ENCODE measurements at places on chromosomes 2 and 18. TPM values are rescaled to one million over a fixed set of nuclear protein-coding genes. Genes with fewer than 3 reads are reported as not detected.

The LMAN1 gene
- 96.5 TPM for total RNA-seq

DNA sequence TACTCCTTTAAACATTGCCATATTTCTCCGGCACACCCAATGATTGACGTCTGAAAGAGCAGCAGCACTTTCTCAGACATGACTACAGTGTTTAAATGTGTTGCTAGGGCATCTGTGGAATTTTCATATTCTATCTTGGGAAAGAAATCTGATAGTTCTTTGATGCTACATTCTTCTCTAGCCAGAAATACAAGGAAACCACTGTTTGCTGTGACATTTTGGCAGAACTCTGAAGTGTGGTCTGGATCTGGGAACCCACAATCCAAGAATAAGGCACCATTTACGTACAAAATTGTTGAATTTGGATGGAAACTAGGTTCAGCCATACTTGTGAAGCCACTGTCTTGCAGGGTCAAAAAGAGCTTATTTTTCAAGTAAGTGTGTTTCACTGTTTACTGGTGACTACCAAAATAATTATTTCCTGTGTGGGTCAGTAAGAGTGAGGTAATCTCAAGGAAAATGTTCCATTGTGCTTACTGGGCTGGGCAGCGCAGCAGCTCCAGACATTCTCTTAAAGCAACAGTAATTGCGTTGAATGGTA is 21.3 kb upstream of the CD28 start:
- DNase-seq = no peak
- no peaks in the 10 kb centered on the region for H3K36me3 ChIP-seq
- no peaks in the 10 kb centered on the region for H3K27me3 ChIP-seq

The SLC4A3 gene
- 0.13 TPM for total RNA-seq

DNA sequence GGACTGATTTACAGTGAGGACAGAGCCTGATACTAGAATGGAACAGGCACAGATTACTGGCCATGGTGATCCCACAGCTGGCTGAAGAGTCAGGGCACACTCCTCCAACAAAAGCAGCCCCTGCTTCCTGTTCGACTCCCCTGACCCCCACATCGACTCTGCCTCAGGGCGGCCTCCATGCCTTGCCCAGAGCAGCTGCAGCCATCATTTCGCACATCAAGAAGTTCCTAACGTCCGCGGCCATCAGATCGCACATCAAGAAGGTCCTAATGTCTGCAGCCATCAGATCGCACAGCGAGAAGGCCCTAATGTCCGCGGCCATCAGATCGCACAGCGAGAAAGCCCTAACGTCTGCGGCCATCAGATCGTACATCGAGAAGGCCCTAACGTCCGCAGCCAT is 192.8 kb upstream of the PXDN start:
- H3K4me1 ChIP-seq = no peaks in the 10 kb centered on the region
- no peaks in the 10 kb centered on the region for H3K36me3 ChIP-seq
- no peaks in the 10 kb centered on the region for H3K27me3 ChIP-seq
- no peak for DNase-seq

The C2orf15 gene
- total RNA-seq = 0.92 TPM

DNA sequence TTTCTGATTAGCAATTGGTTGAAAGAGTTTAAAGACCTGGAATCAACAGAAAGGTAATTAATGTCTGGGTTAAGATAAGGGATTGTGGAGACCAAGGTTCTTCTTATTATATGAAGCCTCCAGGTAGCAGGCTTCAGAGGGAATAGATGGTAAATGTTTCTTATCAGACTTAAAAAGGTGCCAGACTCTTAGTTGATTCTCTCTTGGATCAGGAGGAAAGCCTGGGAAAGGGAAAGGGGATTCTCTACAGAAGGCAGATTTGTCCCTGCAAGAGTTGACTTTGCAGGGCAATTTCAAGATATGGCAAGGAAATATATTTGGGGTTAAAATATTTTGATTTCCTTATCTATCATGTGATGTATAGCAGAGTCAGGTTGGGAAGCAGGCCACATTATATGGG is 153.1 kb upstream of the ARL4C start:
- no peak overlapping the region for H3K4me3 ChIP-seq
- H3K27me3 ChIP-seq = peaks cover 6% of the 10 kb centered on the region

- DNase-seq = no peak
- H3K27ac ChIP-seq = no peak overlapping the region
- no peaks in the 10 kb centered on the region for H3K4me1 ChIP-seq
- H3K36me3 ChIP-seq = no peaks in the 10 kb centered on the region
- H3K4me3 ChIP-seq = no peak overlapping the region
- no peaks in the 10 kb centered on the region for H3K27me3 ChIP-seq
These were observed 121.4 kb downstream of the CTAGE1 start for GRCh38 chr18:22296304-22296703.

- H3K4me3 ChIP-seq = no peak overlapping the region
- no peak overlapping the region for H3K27ac ChIP-seq
- no peaks in the 10 kb centered on the region for H3K27me3 ChIP-seq
- no peaks in the 10 kb centered on the region for H3K4me1 ChIP-seq
- DNase-seq = no peak
These were observed 30.1 kb upstream of the TXNDC2 start for GRCh38 chr18:9855681-9856080.

DNA sequence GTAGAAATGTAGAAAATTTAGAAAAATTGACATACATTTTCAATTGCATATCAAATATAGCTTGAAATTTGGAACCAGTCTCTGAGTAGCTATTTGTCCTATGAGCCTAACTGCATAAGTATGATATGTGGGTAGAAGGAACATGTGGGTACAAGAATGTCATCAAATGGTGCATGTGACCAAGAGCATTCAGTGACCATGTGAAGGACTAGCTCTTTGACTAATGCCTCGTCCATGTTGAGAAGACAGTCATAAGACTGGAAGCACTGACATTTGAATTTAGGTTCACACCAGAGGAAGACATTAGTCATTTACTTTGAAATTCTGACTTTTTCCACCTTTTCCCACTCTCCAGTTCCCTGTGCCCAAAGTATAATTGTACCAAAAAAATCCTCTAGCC is 12.6 kb downstream of the MRPL44 start:
- no peak overlapping the region for H3K27ac ChIP-seq
- no peaks in the 10 kb centered on the region for H3K4me1 ChIP-seq
- no peak overlapping the region for H3K4me3 ChIP-seq
- H3K27me3 ChIP-seq = no peaks in the 10 kb centered on the region

DNA sequence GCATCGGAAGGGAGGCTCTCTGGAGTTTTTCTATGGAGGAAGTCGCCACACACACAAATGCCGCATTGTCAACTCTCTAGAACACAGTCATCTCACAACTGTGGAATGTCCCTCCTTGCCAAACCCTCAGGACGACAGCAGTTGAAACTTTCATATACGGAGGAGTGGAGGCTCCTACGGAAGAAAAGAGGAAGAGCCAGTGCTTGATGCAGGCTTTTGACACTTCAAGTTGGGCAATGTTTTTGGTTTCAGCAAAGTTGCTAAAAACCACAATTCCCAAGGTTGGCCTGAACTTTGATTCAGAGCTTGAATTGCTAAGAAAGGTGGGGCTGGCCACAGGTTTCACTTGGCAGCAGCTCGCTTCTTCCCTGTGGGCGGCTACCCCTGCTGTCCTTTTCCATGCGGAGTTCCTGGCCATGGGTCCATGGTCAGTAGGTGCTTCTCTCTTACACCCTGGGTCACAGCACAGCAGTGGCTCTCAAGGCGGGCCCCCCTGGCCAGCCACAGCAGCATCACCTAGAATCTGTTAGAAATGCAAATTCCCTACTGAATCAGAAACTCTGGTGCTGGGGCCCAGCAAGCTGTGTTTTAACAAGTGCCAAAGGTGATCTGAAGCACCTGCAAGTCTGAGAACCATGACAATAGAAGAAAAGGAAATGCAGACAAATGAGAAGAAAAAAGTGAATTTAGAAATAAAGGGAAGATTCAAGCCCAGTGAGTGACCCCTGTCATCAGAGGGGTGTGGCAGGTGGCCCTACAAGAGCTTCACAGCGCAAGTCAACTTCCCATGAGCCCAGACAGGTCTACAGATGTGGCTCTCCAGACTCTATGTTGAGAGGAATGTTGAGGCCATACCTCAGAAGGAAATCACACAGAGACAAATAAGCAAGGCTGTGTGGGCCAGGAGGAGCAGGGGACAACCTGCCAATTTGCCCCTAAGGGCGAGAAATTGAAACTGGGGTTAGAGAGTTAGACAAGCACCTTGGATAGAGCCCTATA is 856.4 kb downstream of the RNF144A start:
- no peaks in the 10 kb centered on the region for H3K36me3 ChIP-seq
- H3K4me3 ChIP-seq = no peak overlapping the region
- H3K27ac ChIP-seq = no peak overlapping the region

The LIMS3 gene
- total RNA-seq = 0.91 TPM
